Activated CD4-positive, alpha-beta T cell treated with anti-CD3 and anti-CD28 coated beads, Interleukin-2, amount 10 ng/mL, durations not matched to agents 7 days and 5 days (primary cell): ENCODE measurements at places on chromosomes 2 and 18.

- no peak for DNase-seq
Observed at GRCh38 chr2:71788186-71788525, 334.8 kb downstream of the DYSF start.

- peak; percentile 42 for DNase-seq
Observed at GRCh38 chr2:130380096-130380934, 24.5 kb downstream of the PTPN18 start.

- no peak for DNase-seq
Observed at GRCh38 chr2:149906886-149907285, 319.3 kb upstream of the MMADHC start.

GRCh38 chr2:154402213-154402612 lies 296.3 kb upstream of the KCNJ3 start:
- DNase-seq: no peak

DNA sequence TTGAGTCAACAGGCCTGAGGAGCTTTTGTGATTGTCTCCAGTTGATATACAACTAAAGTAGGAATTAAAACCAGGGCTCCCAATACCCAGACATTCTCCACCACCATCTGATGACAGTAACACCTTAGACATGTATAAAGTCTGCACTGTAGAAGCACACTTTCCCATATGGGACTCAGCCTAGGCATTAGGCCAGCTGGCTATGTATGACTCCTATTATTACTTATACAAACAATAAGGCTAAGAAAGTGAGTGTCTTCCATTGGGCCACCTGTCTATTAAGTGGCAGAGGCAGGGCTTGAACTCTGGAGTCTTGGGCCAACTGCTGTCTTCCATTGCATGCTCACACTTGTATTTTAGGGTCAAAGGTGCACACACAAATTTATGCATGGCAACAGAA lies 32.1 kb upstream of the COLEC12 start:
- no peak for DNase-seq

GRCh38 chr2:43737097-43737854 lies 36.6 kb upstream of the DYNC2LI1 start:
- no peak for DNase-seq

- DNase-seq: no peak
Observed at GRCh38 chr2:240520130-240520973, 37.4 kb downstream of the ANKMY1 start.

- no peak for DNase-seq
Observed at GRCh38 chr2:159086342-159086741, 117.9 kb downstream of the TANC1 start.

GRCh38 chr2:221282386-221282785 lies 289.7 kb downstream of the EPHA4 start:
- DNase-seq: no peak

GRCh38 chr18:8073167-8073566 lies 506.1 kb downstream of the PTPRM start:
- no peak for DNase-seq
